Testis (tissue), 5 donors: ENCODE measurements at places on chromosomes 12 and 14. TPM values are rescaled to one million over a fixed set of nuclear protein-coding genes. Genes with fewer than 3 reads are reported as not detected.

GRCh38 chr14:75144944-75145343, 18.1 kb upstream of the NEK9 start:
- no peak overlapping the region for H3K4me3 ChIP-seq
- no peaks in the 10 kb centered on the region for H3K27me3 ChIP-seq
- H3K27ac ChIP-seq = peak overlapping the region; percentile 95
- peak; percentile 36 for DNase-seq

DNA sequence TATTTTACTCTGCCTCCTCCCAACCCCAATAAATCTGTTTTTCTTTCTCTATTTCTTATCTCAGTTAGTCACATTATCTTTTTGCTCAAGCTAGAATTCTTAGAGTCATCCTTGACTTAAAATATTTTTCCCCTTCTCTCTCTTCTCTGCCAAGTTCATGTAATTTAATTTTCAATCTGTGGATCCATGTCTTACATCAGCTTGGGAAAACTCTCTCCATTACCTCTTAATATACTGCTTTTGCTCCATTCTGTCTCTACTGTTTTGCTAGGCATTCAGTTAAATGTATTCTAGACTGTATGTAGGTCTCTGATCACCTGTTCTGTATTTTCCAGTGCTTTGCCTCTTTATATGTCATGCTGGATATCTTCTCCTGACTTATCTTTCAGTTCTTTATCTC, 51.0 kb upstream of the NR1H4 start:
- no peak overlapping the region for H3K4me3 ChIP-seq
- no peak overlapping the region for H3K27ac ChIP-seq
- H3K27me3 ChIP-seq = no peaks in the 10 kb centered on the region
- no peak for DNase-seq

DNA sequence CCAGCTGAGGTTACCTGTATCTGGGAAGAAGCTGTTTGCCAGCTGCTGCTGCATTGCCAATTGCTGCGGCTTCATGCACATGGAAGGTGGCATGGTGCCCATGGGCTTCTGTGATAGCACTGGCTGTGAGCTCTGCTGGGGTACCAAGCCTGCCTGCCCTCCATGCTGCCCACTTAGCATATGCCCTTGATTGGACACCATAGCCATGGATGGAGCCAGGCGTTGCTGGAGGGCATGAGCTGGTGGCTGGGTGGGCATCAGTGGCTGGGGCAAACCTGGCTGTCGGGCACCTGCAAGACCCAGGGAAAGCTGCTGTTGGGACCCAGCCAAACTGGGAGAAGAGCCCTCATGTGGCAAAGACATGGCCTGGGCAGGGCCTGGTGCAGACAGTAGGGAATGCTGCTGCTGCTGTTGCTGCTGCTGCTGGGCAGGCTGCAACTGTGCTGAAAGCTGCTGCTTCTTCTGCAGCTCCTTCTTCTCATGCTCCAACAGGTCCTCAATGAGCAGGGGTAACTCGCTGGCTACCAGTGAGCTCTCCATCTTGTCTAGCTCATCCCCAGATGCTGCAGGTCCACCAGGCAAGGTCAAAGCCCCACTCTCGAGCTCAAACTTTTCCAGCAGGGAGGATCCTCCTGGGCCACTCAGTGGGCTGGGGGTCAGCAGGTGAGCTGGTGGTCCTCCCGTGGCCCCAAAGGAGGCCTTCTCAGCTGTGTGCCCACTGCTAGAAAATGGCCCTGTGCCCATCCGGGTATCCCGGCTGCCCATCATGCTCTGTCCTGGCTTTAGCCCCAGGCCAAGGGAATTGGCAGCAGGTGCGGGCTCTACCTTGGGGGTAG, 18.8 kb upstream of the PRKAG1 start:
- no peaks in the 10 kb centered on the region for H3K27me3 ChIP-seq
- H3K36me3 ChIP-seq = no peaks in the 10 kb centered on the region
- no peaks in the 10 kb centered on the region for H3K4me1 ChIP-seq
- DNase-seq = no peak
- H3K4me3 ChIP-seq = no peak overlapping the region

DNA sequence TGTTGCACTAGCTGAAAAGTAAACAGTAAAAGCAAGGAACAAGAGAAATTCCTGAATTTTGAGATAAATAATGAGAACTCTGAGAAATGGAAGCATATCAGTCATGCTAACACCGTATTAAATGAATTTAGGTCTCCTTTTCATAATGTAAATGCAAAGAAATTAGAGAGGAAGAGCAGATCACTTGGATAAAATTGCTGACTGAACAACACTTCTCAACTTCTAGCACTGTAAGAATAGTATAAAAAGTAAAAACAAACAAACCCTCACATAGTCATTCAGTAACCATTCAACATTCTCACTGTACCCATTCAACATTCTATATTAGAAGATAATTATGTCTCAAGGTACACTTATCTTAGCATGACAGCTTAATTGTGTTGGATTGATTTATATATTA, 217.3 kb upstream of the LRFN5 start:
- no peak overlapping the region for H3K27ac ChIP-seq
- no peaks in the 10 kb centered on the region for H3K27me3 ChIP-seq
- H3K4me3 ChIP-seq = no peak overlapping the region
- no peak for DNase-seq
- H3K4me1 ChIP-seq = no peaks in the 10 kb centered on the region

The HOXC9 gene
- total RNA-seq = 6.6 TPM

DNA sequence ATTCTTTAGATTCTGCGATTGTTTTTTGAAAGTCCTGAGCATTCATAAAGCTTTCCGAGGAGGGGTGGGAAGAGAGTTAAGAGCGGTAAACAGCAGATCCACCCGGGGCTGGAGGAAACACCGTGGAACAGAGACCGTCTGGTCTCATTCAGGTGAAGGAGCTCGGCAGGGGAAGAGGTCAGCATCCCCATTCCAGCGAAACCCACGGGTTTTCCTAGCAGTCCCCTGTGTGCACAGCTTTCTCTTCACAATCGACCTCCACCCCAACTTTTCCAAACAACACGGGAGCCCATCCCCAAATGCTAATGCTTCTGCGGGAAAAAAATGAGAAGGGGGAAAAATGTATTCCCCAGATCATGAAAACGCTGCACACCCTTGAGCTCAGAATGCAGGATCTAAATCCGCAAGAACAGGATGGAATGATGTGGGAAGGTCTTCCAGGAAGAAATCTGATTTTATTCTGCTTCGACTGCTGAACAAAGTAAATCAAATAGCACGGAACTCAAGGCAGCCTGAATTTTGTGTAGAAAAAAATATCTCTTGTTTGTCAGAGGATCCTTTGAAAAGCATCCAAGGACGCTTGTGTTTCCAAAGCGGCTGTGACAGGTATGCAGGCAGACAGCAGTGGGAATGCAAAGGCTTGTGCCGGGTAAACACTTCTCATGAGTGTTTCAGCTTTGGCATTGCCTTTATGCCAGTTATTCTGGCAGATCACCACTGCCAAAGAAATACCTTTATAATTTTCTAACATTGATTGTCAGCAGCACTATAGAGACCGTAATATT, 128.8 kb downstream of the NDUFA12 start:
- no peak for DNase-seq
- peaks cover 8% of the 10 kb centered on the region for H3K4me1 ChIP-seq
- no peak overlapping the region for H3K27ac ChIP-seq
- H3K36me3 ChIP-seq = no peaks in the 10 kb centered on the region
- H3K27me3 ChIP-seq = no peaks in the 10 kb centered on the region

GRCh38 chr12:122969676-122970075, 3.4 kb upstream of the ABCB9 start:
- H3K27me3 ChIP-seq = no peaks in the 10 kb centered on the region
- no peak overlapping the region for H3K27ac ChIP-seq
- no peak for DNase-seq
- H3K4me3 ChIP-seq = no peak overlapping the region
- no peaks in the 10 kb centered on the region for H3K36me3 ChIP-seq
- H3K4me1 ChIP-seq = peaks cover 16% of the 10 kb centered on the region

The TXNRD1 gene
- total RNA-seq = 110 TPM

The KCNC2 gene
- not detected for total RNA-seq

- no peak for DNase-seq
- H3K4me1 ChIP-seq = peaks cover 9% of the 10 kb centered on the region
- no peak overlapping the region for H3K4me3 ChIP-seq
- no peak overlapping the region for H3K27ac ChIP-seq
These were observed 23.0 kb upstream of the AMN start for GRCh38 chr14:102899516-102899900.

- DNase-seq = no peak
- H3K4me1 ChIP-seq = peaks cover 10% of the 10 kb centered on the region
- no peaks in the 10 kb centered on the region for H3K36me3 ChIP-seq
- H3K4me3 ChIP-seq = no peak overlapping the region
These were observed 188.7 kb downstream of the KITLG start for GRCh38 chr12:88391556-88391955.

The ZC2HC1C gene
- total RNA-seq = 63.5 TPM

DNA sequence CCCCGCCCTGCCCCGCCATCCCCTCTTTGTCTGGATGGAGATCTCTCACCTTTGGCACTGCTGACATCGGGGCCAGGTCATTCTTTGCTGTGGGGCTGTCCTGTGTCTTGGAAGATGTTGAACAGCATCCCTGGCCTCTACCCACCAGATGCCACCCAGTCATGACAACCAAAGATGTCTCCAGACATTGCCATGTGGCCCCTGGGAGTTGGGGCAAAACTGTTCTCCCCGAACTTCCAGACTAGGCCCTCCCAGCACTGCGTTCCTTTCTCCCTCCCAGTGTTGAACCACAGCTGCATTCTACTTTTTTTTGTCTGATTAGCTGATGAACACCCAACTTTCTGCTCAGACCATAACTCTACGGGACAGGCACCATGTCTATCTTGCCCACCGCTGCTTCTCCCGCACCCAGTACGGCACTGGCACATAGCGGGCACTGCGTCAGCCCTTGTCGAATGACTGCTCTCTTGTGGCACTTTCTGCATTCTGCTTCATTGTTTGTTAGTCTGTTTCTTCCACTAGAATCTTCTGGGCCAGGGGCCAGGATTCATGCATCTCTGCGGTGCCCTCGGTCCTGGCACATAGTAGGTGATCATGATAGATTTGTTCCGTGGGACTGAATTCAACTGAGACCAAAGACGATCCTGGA, 13.1 kb upstream of the MYL2 start:
- no peaks in the 10 kb centered on the region for H3K4me1 ChIP-seq
- H3K27me3 ChIP-seq = no peaks in the 10 kb centered on the region
- no peak overlapping the region for H3K27ac ChIP-seq
- H3K36me3 ChIP-seq = no peaks in the 10 kb centered on the region
- H3K4me3 ChIP-seq = no peak overlapping the region
- no peak for DNase-seq

- no peak overlapping the region for H3K4me3 ChIP-seq
- no peaks in the 10 kb centered on the region for H3K36me3 ChIP-seq
- DNase-seq = no peak
- no peaks in the 10 kb centered on the region for H3K27me3 ChIP-seq
These were observed 8.3 kb upstream of the ZNF641 start for GRCh38 chr12:48358937-48359513.

DNA sequence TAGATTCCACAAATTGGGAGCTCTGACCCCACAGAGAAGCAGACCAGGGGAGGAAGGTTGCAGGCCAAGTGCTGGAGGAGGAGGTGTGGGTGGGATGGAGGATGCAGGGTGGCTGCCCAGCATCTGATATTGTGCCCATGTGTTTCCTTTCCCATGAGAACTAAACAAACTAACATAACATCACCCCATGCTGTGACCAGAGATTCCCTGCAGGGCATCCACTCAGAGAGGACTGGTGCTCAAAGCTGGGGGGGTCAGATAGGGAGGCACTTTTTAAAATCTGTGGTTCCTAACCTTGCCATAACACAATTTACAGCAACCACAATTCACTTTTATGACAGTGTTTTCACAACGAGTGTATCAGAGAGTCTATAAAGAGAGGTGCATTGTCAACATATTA, 1277.6 kb downstream of the AACS start:
- H3K36me3 ChIP-seq = no peaks in the 10 kb centered on the region
- H3K27me3 ChIP-seq = no peaks in the 10 kb centered on the region
- no peaks in the 10 kb centered on the region for H3K4me1 ChIP-seq
- DNase-seq = no peak
- H3K27ac ChIP-seq = no peak overlapping the region

The PLEKHG3 gene
- 20.6 TPM for total RNA-seq

DNA sequence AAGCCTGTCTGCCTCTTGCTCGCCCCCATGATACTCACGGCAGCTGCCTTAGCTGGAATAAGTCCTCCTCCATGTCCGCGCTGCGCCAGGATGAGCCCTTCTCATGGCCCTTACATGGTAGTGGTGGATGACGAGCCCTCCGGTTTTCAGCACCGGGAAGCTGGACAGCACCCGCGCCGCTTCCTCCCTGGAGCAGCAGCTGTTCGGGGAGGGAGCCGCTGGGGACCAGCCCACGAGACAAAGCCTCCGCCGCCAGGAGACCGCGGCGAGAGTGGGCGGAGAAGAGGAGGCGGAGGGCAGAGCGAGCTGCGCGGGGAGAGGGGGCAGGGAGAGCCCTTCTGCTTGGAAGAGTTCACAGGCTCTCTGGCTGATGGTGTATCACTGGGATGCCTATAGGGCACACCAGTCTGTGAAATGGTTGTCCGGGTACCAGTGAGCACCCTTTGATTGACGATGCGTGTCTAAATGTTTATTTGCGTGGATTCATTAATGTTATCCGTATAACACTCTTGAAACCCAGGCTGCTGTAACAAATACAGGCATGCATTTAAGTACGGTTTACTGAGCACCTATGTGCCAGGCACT, at the start of gene SVOP:
TSS of gene SVOP (minus strand) at position 273 of the 585 bp plus-strand sequence. CDS start at position 73, 200 bp downstream.
- no peak within 1 kb of the TSS for H3K27ac ChIP-seq
- H3K4me1 ChIP-seq = peaks cover 3% of the 10 kb centered on the region
- peak; percentile 93 for DNase-seq
- no peak within 1 kb of the TSS for H3K4me3 ChIP-seq
- H3K36me3 ChIP-seq = no peaks in the 10 kb centered on the region

The PSME1 gene
- total RNA-seq = 43.3 TPM

- no peak overlapping the region for H3K27ac ChIP-seq
- H3K36me3 ChIP-seq = no peaks in the 10 kb centered on the region
- H3K27me3 ChIP-seq = no peaks in the 10 kb centered on the region
- peak; percentile 43 for DNase-seq
- H3K4me3 ChIP-seq = no peak overlapping the region
These were observed 54.1 kb downstream of the BEGAIN start for GRCh38 chr14:100532906-100533655.

GRCh38 chr12:72209086-72209485, 63.1 kb upstream of the TRHDE start:
- H3K27ac ChIP-seq = no peak overlapping the region
- no peaks in the 10 kb centered on the region for H3K27me3 ChIP-seq
- no peak for DNase-seq
- no peaks in the 10 kb centered on the region for H3K4me1 ChIP-seq
- no peak overlapping the region for H3K4me3 ChIP-seq

The TAS2R19 gene
- 9.3 TPM for total RNA-seq

The TAS2R43 gene
- total RNA-seq = 0.87 TPM

GRCh38 chr12:29759950-29760349, 23.8 kb downstream of the TMTC1 start:
- H3K36me3 ChIP-seq = no peaks in the 10 kb centered on the region
- no peak overlapping the region for H3K27ac ChIP-seq

- no peak for DNase-seq
- H3K27ac ChIP-seq = no peak overlapping the region
- H3K4me3 ChIP-seq = no peak overlapping the region
- H3K4me1 ChIP-seq = peaks cover 6% of the 10 kb centered on the region
These were observed 64.6 kb downstream of the VRK1 start for GRCh38 chr14:96861568-96862310.

- no peaks in the 10 kb centered on the region for H3K36me3 ChIP-seq
- H3K27ac ChIP-seq = no peak overlapping the region
- H3K4me1 ChIP-seq = no peaks in the 10 kb centered on the region
These were observed 71.5 kb downstream of the AACS start for GRCh38 chr12:125136702-125137101.
